ENCODE measurements at places on chromosomes 7 and 10.

DNA sequence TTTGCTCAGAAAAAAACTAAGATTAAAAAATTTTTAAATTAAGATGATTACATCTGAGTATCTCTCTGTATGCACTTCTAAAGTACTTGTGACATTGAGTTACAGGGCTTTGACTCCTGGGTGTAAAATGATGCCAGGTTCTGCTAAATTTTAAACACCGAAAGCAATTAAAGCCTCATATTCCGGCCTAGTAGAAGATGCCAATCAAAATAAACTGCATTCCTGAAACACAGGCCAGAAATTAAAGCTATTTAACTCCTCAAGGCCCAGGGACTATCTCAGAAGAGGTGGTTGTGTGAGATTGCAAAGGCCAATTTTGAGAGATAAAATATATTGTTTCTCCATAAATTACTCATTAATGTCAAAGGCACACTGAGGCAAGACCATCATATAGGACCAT lies 388.3 kb downstream of the KIF20B start:
- no peak for DNase-seq

- DNase-seq, result no peak
Measured at GRCh38 chr7:152313831-152314604, 121.8 kb downstream of the KMT2C start.

- no peak for DNase-seq
Measured at GRCh38 chr7:105014693-105015389, 836 bp downstream of the KMT2E start.

DNA sequence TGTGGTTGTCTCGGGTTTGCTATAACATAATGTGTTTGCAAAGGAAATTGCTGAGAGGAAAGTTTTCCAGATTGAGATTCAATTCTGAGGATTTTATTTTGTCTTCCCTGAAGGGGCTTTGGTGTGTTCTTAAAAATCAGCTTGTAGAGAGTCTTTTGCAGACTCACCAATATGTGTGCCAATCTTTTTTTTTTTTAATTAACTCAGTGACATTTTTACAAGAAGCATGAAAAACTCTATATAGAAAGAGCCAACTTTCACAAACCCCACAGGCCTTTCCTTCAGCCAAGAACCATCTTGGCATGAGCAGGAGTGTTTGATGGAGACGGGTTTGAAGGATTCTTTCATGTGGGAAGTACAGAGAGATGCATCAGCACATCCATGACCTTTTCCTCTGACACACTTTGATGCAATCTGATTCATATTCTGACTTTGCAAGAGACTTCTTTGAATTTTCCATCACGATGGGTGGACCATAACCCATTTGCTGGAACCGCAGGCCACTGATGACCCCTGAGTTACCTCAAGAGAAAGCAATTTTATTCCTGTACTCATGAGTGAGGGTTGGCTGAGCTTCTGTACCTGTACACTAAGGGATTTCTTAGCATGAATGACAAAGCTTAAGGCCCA lies 892.6 kb downstream of the XPNPEP1 start:
- no peak for DNase-seq

DNA sequence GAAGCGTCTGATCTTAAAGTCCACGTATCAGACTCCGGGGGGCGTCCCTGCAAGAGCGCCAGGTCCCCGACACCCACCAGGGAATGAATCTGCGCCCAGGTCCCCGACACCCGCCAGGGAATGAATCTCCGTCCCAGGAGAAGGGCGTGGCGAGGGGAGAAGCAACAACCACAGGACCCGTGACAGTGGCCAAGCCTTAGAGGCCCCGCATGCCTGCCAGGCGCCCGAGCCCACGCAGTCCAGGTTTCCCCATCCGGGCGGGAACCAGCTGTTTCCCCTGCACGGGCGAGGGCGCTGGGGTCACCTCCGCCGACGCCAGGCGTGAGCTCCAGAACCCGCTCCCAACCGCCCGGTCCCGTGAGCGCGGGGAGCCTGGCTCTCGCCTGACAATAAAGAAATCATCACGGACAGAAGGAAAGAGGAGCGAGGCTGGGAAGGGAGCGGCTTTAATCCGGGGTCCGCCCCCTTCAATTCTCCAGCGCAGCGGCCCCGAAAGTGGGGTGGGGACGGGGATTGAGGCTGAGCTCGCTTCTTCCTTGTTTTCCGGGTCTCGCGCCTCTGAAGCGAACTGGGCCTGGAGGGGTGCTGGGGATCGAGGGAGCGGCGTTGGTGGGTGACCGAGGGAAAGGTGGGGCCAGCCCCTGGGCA lies 29.0 kb upstream of the BMS1 start:
- DNase-seq, result no peak

- no peak for DNase-seq
Measured at GRCh38 chr10:133002685-133003084, 60.3 kb upstream of the CFAP46 start.

DNA sequence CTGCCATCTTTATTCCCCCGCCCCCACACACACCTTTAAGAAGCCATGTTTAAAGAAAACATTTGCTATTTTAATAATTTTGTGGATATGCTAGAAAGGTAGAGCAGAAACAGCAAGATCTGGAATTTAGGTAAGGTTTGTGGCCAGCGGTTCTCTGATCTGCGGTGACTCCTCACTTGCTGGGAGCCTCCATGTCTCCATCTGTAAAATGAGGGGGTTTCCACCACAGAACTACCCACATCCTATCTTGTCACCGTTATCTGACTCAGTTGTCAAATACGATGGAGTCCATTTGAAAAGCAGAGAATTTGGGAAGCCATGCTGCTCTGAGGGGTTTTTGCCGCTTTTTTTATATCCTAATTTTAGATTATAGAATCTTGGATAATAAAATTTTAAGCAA lies 23.3 kb downstream of the MACC1 start:
- no peak for DNase-seq

DNA sequence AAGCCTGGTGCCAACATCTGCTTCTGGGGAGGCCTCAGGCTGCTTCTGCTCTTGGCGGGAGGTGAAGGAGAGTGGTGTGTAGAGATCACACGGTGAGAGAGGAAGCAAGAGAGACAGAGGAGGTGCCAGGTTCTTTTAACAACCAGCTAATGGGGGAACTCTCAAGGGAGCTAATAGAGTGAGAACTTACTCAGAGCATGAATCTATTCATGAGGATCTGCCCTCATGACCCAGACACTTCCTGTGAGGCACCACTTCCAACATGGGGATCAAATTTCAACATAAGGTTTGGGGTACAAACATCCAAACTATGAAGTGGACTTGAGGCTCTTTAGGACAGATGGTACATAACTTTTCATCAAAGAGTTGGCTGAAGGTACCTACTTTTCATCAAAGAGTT lies 5.1 kb upstream of the ZNF32 start:
- DNase-seq, result no peak

- no peak for DNase-seq
Measured at GRCh38 chr7:40777730-40778312, 643.0 kb downstream of the SUGCT start.

DNA sequence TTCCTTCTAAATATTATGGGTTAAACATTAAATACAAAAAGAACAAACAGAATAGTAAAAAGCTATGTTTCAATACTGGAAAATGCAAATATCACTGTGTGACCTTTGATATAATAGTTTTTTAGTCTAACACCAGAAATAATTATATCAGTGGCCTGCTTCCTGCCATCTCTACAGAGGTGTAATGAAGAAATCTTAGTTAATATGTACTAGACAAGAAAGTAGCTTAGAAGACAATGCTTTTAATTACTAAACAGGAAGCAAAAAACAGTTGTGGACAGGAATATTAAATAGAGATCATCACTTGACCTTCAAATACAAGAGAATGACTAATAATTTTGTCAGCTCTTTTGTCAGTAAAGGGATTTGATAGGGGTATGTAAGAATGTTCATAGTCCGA lies 47.4 kb upstream of the LRRN3 start:
- DNase-seq, result no peak

- no peak for DNase-seq
Measured at GRCh38 chr7:104358446-104359132, 30.2 kb downstream of the LHFPL3 start.

DNA sequence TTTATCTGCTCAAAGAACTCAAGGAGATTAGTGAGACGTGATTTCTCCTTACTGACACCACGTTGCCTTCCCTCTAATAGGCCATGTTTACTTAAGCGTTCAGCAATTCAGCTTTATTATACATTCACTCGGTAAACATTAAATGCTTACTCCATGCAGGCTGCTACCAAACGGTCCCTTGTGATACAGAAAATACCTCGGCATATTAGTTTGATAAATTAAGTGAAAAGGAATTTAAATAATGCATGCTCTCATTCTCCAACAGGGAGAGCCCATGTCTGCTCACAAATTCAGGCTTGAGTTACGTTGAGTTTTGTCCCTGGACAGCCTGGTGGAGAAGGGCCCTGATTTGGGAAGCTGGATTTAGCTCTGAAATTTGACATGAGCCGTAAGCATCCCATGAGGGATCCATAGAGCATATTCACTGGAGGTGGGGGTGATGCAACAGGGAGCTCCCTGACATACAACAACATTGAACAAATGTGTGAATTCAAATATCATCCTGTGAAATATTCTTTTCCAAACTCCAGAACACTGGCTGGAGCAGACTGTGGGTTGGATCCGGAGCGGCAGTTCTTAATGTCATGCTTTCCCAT lies 86.3 kb downstream of the TBXAS1 start:
- DNase-seq, result no peak

- no peak for DNase-seq
Measured at GRCh38 chr7:158811461-158811860, 17.8 kb downstream of the ESYT2 start.

GRCh38 chr7:48595756-48596155 lies 328.6 kb upstream of the CDC14C start:
- DNase-seq, result no peak

DNA sequence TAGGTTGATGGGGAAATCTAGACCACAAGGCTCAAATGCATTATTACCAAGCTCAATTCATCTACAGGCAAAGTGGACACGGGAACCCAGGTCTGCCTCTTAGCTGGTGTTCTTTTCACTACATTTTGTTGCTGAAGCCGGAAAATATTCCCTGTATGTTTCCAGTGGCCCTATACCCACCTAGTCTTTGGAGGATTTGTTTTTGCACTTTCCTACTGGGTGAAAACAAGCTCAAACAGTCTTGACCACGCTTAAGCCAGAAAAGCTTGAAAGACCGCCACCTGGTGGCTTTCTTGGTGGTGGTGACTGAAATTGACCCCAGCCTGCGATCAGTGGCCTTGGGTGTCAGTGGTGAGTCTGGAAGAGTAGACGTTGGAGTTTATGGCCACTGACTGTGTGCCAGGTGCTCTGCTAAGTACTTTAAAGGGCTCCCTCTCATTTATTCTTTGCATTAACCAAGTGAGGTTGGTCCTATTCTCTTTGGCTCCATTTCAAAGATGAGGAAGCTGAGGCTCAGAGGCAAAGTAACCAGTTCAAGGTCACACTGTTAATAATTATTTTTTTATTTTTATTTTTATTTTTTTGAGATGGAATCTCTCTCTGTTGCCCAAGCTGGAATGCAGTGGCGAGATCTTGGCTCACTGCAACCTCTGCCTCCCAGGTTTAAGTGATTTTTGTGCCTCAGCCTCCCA lies 11.1 kb upstream of the CRTAC1 start:
- no peak for DNase-seq

DNA sequence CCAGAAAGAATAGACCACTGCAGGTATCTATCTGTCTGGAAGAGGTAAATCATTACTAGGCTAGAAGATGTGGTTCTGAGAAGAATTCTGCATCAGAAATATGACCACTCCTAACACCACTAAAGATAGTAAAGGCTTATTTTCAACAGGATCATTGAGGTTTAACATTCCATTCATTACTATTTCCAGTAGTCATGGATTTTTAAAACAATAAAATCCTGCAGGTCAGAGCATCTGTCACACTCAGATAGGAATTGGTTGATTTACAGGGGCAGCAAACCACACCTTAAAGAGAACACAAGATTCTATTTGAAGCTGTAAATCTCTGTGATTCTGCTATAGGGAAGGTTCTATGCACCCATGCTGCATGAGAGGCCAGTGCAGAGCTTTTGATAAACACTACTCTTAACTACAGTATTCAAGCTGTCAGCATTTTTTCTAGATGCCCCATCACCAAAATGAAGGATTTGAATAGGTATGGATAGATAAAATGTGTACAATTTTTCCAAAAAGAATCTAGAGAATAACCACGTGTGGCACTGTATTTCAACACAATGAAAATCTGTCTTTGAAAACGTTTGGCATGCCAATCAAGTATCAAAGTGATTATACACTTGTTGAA lies 14.6 kb downstream of the LRRC17 start:
- no peak for DNase-seq

DNA sequence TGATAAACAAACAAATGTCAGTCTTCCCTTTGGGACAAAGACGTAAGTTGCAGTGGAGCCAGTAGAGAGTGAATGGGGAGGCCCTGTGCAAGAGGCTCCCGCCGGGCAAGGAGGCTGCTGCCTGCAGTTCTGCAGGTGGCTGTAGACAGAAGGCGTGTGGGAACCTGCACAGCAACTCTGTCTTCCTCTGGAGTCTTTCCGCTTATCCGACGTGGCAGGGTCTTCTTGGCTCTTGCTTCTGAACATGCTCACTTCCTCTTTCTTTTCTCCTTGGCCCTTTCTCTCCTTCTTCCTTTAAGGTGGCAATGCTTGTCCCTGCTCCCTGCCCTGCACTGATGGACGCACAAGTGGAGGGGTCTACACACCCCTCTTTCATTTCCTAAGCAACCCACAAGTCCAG lies 122.5 kb downstream of the HIPK2 start:
- DNase-seq, result no peak

GRCh38 chr10:48306870-48307710 lies 613 bp downstream of the MAPK8 start:
- no peak for DNase-seq

GRCh38 chr10:125827133-125827532 lies 3.8 kb downstream of the BCCIP start:
- no peak for DNase-seq

GRCh38 chr7:137944168-137944567 lies 57.7 kb downstream of the CREB3L2 start:
- DNase-seq, result no peak

- no peak for DNase-seq
Measured at GRCh38 chr10:35768011-35768410, 125.9 kb upstream of the FZD8 start.

GRCh38 chr7:127620406-127621233 lies 2.7 kb upstream of the PAX4 start:
- no peak for DNase-seq

DNA sequence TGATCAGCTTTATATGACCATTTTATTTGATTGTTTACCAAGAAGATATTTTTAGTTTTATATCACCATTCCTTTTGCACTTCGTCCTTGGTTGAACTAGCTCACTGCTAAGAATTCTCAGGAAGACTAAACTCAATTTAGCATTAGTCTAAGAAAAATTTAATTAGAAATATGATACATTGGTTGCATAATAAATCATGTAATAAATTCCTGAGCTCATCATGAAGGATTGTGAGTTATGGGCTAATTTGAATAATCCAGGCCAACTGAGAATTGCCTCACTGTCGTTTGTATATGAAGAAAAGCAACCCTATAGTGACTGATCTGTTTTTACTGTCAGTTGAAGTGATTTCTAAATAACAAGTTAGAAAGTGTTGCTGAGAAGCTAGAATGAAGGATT lies 725.5 kb downstream of the DNAJB9 start:
- no peak for DNase-seq

GRCh38 chr7:140726281-140726680 lies 29.8 kb downstream of the NDUFB2 start:
- DNase-seq, result no peak

GRCh38 chr7:7201578-7202374 lies 19.4 kb downstream of the C1GALT1 start:
- DNase-seq, result no peak
